Heart right ventricle (tissue), 16 donors: ENCODE measurements at places on chromosomes 3 and 15. TPM values are rescaled to one million over a fixed set of nuclear protein-coding genes. Genes with fewer than 3 reads are reported as not detected.
A peak's percentile ranks its signal among the peaks of the same experiment; 100 is the strongest.

DNA sequence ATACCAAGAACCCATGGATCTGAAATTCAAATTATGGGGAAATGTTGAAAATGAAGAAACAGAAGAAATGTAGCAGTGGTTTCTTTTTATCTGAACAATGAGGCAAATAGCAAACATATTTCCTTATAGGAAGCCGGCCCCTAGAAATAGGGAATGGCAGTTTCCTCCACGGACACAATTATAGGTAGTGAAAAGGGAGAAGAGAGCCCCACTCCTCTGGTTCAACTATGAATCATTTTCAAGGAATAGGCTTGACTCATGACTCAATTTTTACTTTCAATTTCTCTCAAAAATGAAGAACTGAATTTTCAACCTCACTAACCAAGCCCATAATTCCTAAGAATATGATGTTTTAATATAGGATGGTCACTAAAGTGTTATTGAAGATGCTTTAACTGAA, 243.1 kb downstream of the MECOM start:
- no peak for DNase-seq

- no peak for DNase-seq
Observed at GRCh38 chr3:156170571-156170970, 50.2 kb downstream of the KCNAB1 start.

- DNase-seq: no peak
Observed at GRCh38 chr3:156507285-156507684, 47.6 kb downstream of the SSR3 start.

Gene NRG4
- polyA plus RNA-seq: not detected

- no peak for DNase-seq
Observed at GRCh38 chr3:156782921-156783320, 43.2 kb upstream of the LEKR1 start.

Gene IL5RA
- polyA plus RNA-seq: 0.15 TPM

Gene SCAPER
- 9.5 TPM for polyA plus RNA-seq

GRCh38 chr3:18847583-18848197, 300.6 kb upstream of the KCNH8 start:
- DNase-seq: no peak

Gene FANCD2
- polyA plus RNA-seq: 1.1 TPM

- no peak for DNase-seq
Observed at GRCh38 chr3:34886443-34886842, 752.9 kb upstream of the ARPP21 start.

Gene HYAL2
- 135 TPM for polyA plus RNA-seq

- DNase-seq: no peak
Observed at GRCh38 chr3:28917895-28918475, 362.9 kb upstream of the RBMS3 start.

GRCh38 chr15:91520850-91521249, 332.7 kb upstream of the SLCO3A1 start:
- no peak for DNase-seq

Gene ANKRD34C
- 0.15 TPM for polyA plus RNA-seq

GRCh38 chr3:194723846-194724618, 38.3 kb downstream of the FAM43A start:
- DNase-seq: no peak

DNA sequence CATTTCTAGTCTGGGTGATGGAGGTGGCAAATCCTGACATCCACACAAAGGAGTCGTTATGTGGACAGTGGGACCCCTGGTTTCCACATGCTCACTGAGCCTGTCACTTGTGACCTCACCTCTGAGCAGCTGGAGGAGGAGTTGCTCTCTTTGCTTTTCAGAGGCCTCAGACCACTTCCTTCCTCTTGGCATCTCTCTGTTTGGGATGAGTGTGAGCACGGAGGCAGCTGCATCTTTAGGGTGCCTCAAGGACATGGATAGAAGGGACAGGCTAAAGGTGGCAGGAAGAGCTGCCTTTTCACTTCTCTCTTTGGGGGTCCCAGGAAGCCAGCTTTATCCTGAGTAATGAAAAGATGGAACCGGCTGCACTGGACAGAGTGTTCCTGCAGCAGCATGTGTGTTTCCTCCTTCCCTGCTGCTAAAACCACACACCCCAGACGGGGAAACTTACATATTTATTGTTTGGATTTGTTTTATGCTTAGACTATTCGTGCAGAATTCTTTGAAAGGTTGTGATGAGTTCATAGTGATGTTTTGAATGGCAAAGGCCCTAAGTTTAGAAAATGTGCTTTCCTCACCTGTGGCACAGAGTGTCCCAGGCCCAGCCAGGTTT, 31.8 kb downstream of the GPR171 start:
- peak; percentile 14 for DNase-seq

Gene CHRD
- 7.5 TPM for polyA plus RNA-seq

DNA sequence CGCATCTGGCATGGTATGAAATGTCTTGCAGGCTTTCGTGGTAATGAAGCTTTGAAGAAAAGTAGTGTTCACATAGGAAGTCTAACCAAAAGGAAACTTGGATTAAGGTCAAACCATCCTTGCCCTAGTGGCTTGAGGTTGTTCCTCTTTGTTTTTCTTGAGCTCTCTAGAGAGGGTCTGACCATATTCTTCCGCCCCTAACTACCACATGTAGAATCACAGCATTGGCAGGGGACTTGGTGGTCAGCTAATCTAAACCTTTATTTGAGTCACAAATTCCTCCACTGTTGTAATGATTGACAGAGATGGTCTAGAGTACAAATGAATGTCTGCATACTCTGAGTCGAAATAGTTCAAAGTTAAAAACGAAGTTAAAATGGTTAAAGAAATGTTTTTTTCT, 39.1 kb upstream of the PHLDB2 start:
- DNase-seq: no peak

GRCh38 chr3:99407257-99407656, 231.1 kb upstream of the COL8A1 start:
- no peak for DNase-seq

- DNase-seq: no peak
Observed at GRCh38 chr15:58081456-58081855, 15.9 kb upstream of the ALDH1A2 start.

DNA sequence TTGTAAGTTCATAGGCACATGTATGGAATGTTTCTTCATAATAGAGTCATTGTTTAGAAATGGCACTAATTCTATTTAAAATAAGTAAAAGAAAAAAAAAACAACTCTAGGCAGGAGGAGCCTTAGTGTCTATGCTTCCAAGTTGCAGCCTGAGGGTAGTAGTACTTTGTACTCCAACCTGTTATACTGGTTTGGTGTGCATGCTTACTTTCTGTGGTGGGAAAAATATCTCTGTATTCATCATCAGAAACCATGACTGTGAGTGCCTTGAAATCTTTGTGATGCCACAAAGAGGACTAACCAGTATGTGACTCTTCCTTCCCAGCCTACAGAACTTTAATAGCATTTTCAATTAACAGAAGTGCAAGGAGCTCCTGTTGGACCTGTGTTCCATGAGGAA, 4.4 kb downstream of the NAALADL2 start:
- DNase-seq: no peak

DNA sequence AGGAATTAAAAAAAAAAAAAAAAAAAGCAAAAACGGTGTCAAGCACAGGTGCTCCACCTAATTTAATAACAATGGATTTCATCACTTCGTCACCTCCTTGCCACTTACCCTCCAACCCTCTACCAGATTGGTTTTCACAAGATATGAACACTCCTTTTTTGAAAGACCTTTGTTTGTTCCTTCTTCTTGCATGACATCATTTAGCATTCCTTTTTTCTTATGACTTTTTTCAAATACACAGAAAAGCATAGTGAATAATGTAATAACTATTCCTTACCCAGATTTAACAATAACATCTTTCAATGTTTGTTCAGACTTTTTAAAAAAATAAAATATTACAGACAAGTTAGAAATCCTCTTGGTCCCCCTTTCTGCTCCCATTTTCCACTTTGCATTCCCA, 16.3 kb downstream of the COL6A6 start:
- DNase-seq: no peak

- DNase-seq: no peak
Observed at GRCh38 chr3:108234387-108234957, 12.2 kb upstream of the IFT57 start.

- DNase-seq: peak; percentile 29
Observed at GRCh38 chr15:33126559-33127290, 67.8 kb downstream of the FMN1 start.

- no peak for DNase-seq
Observed at GRCh38 chr3:141332416-141332815, 35.9 kb upstream of the ZBTB38 start.

DNA sequence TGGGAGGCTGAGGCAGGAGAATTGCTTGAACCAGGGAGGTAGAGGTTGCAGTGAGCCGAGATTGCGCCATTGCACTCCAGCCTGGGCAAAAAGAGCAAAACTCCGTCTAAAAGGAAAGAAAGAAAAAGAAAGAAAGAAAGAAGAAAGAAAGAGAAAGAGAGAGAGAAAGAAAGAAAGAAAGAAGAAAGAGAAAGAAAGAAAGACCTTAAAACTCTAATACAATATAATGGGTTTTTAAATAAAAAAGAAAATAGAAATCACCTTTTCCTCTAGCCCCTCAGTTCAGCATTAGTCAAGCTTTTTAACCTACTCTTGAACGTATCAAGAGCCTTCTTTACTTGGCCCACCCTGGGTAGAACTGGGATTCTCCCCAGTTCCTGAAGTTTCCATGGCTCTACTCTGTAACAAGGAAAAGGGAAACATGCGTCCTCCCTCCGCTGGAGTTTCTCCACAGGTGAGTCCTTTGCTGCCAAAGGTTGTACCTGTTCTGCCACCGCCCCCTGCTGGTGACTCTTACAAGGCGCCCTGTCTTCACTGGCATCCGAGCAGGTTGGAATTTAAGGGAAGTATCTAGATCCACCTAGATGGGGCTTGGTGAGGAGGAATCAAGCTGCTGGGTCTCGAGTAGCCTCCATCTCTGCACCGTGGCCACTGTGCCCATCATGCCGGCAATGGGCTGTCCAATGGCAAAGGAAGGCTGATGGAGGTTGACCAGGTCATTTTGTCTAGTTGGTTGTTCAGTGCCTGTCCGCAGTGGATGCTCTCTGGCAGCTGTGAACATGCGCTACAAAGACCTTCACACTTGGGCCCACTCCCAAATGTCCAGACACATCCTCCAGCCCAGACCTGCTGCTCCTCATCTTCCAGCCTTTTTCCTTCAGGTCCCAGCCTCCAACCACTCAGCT, 20.6 kb upstream of the EPHB3 start:
- DNase-seq: peak; percentile 49

DNA sequence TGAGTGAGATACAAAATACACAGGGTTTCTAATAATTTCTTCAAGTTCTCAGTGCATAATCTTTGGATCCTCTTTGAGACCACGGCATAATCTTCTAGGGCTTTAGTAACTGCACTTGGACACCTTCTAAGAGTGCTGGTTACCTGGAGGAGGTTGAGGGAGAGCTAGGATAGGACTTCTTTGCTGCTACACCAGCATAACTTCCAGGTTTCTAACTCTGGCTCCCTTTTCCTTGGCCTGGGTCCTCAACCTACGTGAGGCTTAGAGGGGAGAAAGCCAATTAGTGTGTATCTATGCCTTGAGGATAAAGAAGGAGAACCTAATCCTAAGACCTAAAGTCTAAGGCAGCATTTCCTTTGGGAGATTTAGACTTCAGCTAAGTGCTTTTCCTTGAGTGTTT, 184.8 kb downstream of the LSAMP start:
- DNase-seq: no peak

- DNase-seq: no peak
Observed at GRCh38 chr15:86139828-86140227, 60.2 kb downstream of the AGBL1 start.

GRCh38 chr15:44788748-44789147, 52.4 kb downstream of the TRIM69 start:
- no peak for DNase-seq

GRCh38 chr3:46102059-46102779, 74.9 kb upstream of the XCR1 start:
- DNase-seq: no peak

DNA sequence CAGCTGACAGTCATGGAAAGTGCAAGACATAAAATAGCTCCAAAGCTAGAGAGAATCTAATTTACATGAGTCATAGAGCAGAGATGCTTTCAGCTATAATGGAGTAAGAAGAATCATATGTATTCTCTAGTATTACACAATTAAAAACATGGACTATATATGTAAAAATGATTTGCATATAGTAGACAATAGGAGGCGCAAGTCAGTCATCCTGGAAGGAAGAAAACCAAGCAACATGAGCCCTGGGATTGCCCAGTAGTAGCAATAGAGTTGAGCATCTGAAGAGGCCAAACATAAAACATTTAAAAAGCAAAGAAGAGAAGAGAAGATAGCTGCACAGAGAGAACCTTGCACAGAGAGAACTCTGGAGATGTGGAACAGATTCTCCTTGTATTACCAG, 455.0 kb downstream of the EPHA3 start:
- DNase-seq: no peak

GRCh38 chr3:63060412-63060811, 185.2 kb upstream of the CADPS start:
- DNase-seq: no peak

- DNase-seq: no peak
Observed at GRCh38 chr3:184260724-184261269, 556 bp downstream of the CAMK2N2 start.

GRCh38 chr15:51907136-51907862, 64.3 kb downstream of the LEO1 start:
- no peak for DNase-seq

Gene IGSF11
- polyA plus RNA-seq: 0.29 TPM

- no peak for DNase-seq
Observed at GRCh38 chr15:63474810-63475316, 29.5 kb upstream of the USP3 start.

GRCh38 chr3:153626158-153626557, 464.1 kb downstream of the RAP2B start:
- no peak for DNase-seq

Gene VPS39
- polyA plus RNA-seq: 33.9 TPM

Gene FANCD2OS
- not detected for polyA plus RNA-seq

Gene HTR3E
- polyA plus RNA-seq: not detected

Gene TMEM266
- polyA plus RNA-seq: 0.01 TPM

DNA sequence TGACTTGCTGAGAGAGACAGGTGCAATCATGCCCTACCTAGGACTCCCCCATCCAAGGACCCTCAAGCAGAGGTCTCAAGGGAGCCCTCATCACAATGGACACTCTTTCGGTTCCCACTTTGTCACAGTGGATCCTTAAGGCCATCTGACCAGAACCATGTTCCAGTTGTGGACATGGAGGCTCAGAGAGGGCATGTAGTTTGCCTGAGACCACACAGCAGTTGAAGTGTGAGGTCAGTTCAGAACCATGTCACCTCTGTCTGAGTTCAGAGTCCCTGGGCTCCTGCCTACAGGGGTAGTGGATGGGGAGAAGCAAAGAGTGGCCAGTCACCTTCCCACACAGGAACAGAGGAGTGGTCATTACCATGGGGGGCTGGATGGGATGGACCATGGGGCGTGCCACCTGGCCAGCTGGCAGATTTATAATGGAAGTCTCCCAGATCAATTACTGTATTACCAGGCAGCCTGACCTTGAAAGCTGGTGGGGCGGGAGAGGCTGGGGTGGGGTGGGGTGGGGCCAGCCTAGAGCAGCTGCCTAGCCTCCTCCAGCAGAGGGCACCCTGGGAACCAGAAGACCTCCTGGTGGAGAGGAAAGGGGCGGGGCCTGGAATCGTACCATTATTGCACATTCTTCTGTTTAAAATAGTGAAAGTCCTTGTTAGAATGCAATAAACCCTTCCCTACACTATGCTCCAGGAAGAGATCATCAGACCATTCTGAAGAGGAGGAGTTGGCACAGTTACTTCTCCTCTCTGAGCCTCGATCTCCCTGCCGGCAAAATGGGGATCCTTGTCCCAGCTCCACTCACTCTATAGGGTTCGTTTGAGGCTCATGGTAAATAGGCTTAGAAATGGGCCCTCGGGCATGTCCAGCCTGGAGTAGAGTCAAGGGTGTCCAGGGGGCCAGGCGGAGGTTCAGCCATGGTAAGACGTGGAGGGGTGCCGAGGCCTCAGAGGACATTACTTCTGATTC, 26.9 kb upstream of the LINGO1 start:
- DNase-seq: peak; percentile 42

Gene TM4SF1
- polyA plus RNA-seq: 131 TPM

GRCh38 chr3:196168808-196169391, 42.3 kb downstream of the ZDHHC19 start:
- peak; percentile 29 for DNase-seq
